Stimulated activated CD8-positive, alpha-beta memory T cell treated with anti-CD3 and anti-CD28 coated beads, Interleukin-7, amount 100 ng/mL, for 4 hours (primary cell): ENCODE measurements at places on chromosomes 3 and 15.
A peak's percentile ranks its signal among the peaks of the same experiment; 100 is the strongest.

GRCh38 chr3:14701676-14702075 lies 26.7 kb downstream of the C3orf20 start:
- no peak for DNase-seq

GRCh38 chr15:87167055-87167454 lies 1087.4 kb downstream of the AGBL1 start:
- DNase-seq = no peak

GRCh38 chr15:100627789-100628395 lies 25.5 kb downstream of the ASB7 start:
- DNase-seq = peak; percentile 48

GRCh38 chr15:99969261-99969920 lies 236.2 kb upstream of the LYSMD4 start:
- no peak for DNase-seq
